ENCODE measurements at places on chromosomes 5 and 9. TPM values are rescaled to one million over a fixed set of nuclear protein-coding genes. Genes with fewer than 3 reads are reported as not detected.

Gene TSC1
- 69.0 TPM for total RNA-seq

DNA sequence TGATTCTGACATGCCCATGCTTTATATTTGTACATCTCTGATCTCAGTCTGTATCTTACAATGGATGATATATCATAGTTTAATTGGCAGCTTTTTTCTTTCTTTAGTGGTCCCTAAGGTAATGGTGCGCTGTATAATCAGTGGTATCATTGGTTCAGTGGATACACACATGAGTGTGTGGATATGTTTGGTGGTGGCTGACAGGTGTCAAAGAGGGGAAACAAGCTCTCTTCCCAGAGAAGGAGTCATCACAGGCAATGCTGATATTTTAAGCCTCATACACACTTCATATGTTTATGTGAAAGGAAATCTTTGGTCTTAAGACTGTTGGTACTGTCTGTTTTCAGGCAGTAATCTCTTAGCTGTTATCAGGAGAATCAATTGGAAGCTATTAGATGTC is 52.1 kb upstream of the KIAA1958 start:
- DNase-seq, result no peak

GRCh38 chr5:54764102-54765090 is 221.0 kb downstream of the ESM1 start:
- no peak for DNase-seq

DNA sequence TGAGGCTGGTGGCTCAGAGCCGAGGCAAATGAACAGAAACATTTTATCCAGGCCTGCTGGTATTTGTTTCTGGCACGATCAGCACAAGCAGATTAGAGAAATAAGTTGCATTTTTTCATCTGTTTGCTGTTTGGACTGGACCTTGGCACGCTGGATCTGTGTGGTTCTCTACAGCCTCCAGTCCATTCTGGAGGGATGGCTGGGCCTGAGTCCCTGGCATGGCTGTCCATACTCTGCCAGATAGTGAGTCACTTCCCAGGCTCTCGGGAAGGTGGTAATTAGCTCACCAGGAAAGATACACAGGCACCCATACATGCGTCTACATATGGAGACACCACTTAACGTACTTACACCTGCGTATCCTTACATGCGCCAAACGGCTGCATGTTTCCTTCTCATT is 78.6 kb downstream of the SPRY4 start:
- DNase-seq, result no peak

GRCh38 chr5:35185518-35185917 is 44.8 kb downstream of the PRLR start:
- DNase-seq, result no peak

Gene ARHGEF37
- total RNA-seq, result 2.4 TPM

Data from progenitor cell of endocrine pancreas (in vitro differentiated cells).